CD4-positive, alpha-beta T cell treated with Interleukin-4 for 1 hour (primary cell): ENCODE measurements at places on chromosomes 6 and 20.

GRCh38 chr6:45807311-45808041 lies 208.2 kb downstream of the CLIC5 start:
- DNase-seq: no peak

DNA sequence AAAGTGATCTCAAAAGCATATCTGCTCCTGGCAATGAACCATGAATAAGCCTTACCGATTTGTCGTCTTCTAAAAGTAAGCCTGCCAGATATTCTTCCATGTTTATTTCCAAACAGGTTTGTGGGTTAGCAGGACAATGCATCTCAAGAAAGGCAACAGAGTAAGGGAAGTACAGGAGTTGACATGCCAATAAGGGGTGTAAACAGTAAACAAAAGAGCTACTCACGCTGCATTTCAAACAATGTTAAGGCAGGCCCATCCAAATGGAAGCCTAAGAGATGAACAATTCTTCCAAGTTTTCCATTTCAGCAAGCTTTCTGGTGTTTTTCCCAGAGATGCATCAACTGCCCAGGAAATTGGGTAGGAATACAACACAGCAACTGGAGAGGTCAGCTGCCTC lies 27.8 kb upstream of the CRIP3 start:
- no peak for DNase-seq

DNA sequence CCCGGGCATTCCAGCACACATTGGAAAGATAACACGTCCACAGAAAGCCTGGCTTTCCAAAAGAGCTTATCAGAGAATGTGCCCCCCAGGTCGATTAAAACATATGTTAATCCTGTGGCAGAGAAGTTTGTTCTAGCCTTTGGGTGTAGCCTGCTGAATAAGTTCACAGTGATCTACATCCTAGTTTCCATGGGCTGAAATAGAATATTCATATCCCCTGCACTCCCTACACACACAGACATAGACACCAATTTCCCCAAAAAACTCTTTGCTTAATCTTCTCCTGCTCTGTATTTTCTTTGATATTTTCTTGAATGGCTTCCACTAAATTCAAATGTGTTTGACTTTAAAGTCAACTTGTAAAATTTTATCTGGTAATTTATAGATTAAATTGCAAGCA lies 1.6 kb downstream of the LPA start:
- DNase-seq: no peak

DNA sequence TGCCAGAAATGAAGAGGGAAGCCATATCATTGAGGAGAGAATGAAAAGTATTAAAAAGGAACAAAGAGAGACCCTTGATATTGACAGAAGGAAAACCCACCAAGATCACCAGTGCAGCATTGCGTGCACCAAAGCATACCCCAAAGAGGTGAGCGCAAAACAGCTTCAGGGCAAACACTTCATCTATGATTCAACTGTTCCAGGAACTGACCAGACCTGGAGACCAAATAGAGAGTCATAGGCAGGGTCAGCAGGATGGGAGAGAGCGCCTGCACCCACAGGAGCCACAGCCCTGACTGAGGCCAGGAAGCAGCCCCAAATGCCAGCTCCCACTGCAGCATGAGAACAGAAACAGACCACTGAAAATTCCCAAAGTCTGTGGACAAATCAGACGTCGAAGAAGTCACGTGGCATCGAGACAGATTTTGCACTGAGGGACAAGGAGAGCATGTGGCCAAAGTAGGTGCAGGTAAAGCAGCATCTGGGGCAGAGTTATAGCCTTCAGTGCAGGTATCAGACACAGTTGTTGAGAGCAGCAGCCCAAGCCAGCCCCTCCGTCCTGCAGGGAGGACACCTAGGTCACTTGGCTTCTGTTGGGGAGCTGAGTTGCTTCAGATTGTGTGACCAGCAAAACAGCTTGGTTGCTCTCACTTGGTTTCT lies 29.3 kb downstream of the CHRNA4 start:
- DNase-seq: no peak

DNA sequence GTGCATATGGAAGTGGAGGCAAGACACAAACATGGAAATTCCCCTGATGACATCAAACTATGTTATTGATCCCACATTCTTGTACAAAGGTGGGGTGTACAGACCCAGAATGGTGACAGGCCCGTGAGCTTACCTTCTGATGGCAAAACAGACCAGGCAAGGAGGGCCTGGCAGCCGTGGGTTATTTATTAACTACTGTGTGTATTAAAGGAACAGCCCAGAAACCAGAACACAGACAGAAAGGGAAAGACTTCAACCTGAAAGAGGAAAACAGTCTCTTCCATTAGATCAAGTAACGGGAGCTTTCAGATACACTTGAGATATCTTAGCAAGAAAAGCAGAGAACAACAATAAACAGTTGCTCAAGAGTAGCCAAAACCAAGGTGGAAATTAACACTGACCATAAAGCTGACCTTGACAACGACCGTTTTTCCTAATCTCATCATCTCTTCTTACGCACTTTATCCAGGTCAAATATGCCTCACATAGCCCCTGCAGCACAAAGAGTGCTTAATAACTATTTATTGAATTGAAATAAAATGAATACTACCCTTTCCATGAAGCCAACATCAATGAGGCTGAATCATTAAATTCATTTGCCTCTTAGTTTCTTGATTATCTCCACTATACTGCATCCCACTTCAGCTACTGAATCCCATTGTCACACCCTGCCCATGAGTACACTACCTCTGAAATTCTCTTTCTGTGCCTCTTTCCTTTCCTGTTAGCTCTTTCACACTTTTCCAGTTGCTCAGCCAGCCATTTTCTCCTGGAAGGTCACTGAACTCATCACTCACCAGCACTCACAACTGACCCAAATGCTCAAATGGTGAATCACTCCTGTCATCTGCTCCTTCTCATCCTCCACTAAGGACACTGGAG lies 67.4 kb downstream of the MOXD1 start:
- no peak for DNase-seq

GRCh38 chr6:85971238-85971637 lies 328.6 kb upstream of the SYNCRIP start:
- DNase-seq: no peak

GRCh38 chr20:64131406-64131805 lies 24.0 kb upstream of the NPBWR2 start:
- DNase-seq: no peak

DNA sequence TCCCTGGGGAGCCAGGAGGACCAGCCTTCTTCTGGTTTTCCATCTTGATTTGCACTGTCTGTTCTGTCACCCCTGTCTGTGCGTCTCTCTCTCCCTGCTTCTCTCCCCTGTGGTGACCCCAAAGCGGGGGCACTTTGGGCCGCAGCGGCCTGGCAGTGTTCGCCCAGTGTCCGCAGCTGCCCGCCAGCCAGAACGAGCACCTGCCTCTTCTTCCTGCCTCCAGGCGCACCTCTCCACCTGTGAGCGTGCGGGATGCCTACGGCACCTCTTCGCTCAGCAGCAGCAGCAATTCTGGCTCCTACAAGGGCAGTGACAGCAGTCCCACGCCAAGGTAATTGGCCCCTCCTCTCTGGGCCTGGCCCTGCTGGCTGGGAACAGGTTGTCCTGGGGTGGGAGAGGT lies 30.8 kb downstream of the SNPH start:
- DNase-seq: no peak

GRCh38 chr6:92126983-92127382 lies 1292.4 kb downstream of the EPHA7 start:
- no peak for DNase-seq

DNA sequence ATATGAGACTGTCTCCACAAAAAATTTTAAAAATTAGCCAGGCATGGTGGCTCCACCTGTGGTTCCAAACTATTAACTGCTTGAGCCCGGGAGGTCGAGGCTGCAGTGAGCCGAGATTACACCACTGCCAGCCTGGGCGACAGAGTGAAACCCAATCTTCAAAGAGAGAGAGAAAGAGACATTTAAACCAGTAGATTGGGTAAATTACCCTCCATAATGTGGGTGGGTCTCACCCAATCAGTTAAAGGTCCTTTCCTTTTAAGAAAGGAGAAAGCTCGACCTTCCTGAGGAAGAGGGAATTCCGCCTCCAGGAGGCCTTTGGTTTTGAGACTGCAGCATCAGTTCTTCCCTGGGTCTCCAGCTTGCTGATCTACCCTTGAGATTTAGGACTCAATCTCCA lies 25.2 kb upstream of the SCML4 start:
- DNase-seq: no peak

DNA sequence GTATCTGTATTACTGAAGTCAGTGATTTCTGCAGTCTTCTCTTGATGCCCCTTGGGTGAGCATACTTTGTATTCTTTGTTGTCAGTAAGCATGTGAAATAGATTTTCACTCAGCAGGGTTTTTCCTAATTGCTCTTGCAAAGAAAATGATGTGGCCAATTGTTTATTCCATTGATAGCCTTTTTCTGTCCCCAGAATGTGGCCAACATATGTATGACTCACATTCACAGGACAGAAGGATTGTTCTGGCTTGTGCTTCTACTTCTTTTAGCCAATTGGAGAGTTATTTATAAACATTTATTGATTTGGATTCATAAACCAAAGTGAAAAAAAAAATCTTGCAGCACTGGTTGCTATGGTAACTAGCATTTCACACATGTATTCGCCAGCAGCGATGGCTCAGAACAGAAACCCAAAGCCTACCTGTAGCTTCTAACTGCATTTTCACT lies 54.4 kb upstream of the RBM24 start:
- DNase-seq: no peak

DNA sequence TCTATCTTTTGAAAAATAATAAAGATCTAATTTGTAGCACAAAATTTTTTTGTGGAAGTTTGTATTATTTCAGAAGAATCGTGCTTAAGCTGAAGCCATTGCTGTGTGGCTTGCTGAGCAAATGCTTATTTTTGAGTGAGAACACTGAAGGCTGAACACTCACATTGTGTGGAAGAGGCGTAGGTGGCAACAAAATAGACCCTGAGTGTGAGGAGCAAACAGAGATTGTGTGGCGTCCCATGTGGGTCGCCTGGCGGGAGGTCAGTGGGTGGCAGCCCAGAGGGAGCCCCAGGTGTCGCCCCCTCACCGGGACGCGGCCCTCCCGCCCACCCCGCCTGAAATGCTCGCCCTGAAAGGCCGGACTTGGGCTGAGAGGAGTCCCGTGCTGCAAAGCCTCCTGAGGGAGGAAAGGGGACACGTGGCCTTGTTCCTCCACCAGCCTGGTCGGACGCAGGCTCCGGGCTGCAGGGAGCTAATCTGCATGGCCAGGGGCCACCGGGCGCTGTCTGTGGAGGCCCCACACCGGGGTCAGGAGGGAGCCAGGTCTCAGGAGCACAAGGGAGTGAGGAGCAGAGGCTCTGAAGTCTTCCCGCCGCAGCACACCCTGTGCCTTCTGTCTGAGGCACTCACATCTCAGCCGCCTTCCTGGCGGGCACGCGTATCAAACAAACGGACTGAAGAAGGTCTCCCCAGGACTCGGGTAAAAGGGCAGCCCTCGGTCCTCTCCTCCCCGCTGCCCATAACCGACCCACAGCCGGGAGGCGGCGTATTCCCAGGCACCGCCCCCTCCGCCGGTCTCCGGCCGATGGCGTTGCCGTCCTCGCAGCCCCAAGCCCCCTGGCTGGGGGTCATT lies 15.9 kb downstream of the DDO start:
- no peak for DNase-seq

- peak; percentile 70 for DNase-seq
These were observed 25.6 kb downstream of the WRNIP1 start for GRCh38 chr6:2790588-2791449.

DNA sequence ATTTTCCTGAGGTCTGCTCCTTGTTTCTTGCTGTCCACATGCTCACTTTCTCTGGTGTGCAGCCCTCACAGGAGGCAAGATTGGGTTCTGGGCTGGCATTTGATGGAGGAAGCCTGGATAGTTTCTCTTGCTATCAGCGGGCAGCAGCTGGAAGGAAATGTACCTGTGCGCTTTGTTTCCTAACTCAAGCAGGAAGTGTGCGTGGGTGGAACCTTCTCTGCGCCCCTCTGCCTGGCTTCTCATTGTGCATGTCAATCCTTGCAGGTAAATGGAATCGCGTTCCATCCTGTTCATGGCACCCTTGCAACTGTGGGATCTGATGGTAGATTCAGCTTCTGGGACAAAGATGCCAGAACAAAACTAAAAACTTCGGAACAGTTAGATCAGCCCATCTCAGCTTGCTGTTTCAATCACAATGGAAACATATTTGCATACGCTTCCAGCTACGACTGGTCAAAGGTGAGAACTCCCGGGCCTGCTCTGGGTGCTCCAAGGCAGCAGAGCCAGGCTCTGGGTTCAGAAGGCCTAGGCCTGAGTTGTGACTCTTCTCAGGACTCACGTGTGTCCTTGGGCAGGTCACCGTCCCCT lies 16.8 kb upstream of the RBM38 start:
- DNase-seq: no peak

- DNase-seq: no peak
These were observed 112.7 kb upstream of the THBS2 start for GRCh38 chr6:169366258-169366901.
